ENCODE measurements at places on chromosomes 4 and X.

GRCh38 chrX:129653971-129654651 is 645 bp downstream of the APLN start:
- DNase-seq = no peak

DNA sequence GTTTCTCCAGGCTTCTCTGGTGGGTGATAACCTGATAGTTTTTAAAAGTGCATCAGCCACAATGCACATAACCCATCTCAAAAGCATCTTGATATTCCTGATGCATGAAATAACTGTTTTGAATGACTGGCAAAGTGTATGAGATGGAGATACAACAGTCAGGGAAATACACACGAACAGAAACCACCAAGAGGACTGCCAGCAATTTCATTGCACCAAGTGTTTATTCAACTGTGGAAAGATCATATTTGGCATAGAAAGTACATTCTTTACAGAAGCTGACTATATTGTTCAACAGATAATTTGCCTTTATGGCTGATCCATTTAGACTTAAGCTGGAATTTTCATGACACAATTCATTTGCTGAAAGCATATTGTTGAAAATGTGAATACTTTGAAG is 139.5 kb downstream of the SLIT2 start:
- no peak for DNase-seq

- DNase-seq = no peak
Measured at GRCh38 chr4:13865871-13866669, 238.5 kb upstream of the BOD1L1 start.

GRCh38 chr4:84914686-84915395 is 51.6 kb downstream of the WDFY3 start:
- DNase-seq = no peak

DNA sequence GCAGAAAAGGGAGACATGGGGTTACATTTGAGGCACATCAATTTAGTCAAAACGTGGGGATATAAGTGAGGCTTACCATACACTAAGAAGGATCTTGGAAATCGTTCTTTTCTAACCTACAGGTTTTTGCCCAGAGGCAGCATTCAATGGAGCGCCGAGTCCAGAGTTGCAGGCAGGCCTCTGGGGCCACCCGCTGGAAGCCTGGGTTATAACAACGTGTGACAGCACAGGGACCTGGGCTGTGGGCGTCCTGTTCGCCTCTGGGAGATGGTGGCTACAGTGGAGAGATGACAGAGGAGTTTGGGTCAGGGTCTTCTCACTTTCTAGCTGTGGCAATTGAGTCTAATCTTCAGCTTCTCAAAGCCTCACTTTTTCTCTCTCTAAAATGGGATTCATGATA is 53.9 kb downstream of the ENPP6 start:
- no peak for DNase-seq

DNA sequence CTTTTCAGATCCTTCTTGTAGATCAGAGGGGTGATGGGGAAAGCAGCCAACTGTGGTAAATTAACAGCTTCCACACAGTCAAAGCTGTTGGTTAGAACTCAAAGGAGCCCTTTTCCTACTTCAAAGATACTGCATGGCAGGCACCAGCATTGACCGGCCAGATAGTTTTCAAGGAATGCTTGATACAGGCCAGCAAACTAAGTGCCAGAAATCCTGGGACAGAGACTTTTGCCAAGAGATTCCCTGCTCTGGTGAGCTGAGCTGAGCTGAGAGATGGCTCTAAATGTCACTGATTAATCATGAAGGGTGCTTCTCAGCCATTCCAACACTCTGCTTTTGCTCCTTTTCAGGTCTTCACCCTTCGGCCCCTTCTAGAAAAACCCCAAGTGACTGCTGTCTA is 131.6 kb upstream of the MED14 start:
- DNase-seq = no peak

DNA sequence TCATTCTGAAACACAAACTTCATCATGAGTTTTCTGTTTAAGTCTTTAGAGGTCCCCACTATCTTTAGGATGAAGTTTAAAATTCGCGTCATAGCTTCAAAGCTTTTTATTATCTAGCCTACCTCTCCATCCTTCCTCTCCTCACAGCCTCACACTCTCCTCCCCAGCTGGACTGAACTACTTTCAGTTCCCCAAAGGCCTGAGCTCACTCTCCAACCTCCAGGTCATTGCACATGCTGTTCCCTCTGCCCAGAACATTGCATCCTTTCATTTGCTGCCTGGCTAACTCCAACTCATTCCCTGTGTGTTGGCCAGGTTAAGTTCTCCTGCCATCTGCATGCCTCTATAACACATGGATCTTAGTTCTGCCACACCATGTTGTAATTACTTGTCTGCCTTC is 2.9 kb upstream of the OTUD5 start:
- no peak for DNase-seq

DNA sequence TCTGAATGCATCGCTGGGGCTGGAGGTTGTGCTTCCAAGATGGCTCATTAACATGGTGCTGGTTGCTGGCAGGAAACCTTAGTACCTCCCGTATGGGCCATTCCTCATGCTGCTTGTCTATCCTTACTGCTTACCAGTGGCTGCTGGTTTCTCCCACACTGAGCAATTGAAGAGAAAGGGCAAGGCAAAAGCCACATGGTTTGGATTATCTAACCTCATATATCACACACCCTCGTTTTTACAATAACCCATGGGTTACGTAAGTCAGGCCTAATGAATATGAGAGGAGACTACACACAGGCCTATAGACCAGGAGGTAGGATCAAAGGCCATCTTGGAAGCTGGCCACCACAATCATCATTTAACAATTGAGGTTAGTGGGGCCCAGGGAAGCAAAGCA is 141.8 kb upstream of the EDNRA start:
- DNase-seq = no peak

DNA sequence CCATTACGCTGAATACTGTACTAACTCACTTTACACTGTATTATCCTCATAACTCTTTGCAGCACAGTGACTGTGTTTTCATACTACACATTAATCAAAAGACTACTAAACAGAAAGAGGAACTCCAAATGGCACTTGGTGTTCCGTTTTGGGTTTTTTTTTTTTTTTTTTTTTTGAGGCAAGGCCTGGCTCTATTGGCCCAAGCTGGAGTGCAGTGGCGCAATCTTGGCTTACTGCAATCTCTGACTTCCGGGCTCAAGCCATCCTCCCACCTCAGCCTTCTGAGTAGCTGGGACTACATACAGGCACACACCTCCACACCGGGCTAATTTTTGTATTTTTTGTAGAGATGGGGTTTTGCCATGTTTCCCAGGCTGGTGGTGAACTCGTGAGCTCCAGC is 10.7 kb downstream of the KLHL8 start:
- no peak for DNase-seq

- DNase-seq = no peak
Measured at GRCh38 chr4:113893546-113893945, 85.9 kb downstream of the ARSJ start.

DNA sequence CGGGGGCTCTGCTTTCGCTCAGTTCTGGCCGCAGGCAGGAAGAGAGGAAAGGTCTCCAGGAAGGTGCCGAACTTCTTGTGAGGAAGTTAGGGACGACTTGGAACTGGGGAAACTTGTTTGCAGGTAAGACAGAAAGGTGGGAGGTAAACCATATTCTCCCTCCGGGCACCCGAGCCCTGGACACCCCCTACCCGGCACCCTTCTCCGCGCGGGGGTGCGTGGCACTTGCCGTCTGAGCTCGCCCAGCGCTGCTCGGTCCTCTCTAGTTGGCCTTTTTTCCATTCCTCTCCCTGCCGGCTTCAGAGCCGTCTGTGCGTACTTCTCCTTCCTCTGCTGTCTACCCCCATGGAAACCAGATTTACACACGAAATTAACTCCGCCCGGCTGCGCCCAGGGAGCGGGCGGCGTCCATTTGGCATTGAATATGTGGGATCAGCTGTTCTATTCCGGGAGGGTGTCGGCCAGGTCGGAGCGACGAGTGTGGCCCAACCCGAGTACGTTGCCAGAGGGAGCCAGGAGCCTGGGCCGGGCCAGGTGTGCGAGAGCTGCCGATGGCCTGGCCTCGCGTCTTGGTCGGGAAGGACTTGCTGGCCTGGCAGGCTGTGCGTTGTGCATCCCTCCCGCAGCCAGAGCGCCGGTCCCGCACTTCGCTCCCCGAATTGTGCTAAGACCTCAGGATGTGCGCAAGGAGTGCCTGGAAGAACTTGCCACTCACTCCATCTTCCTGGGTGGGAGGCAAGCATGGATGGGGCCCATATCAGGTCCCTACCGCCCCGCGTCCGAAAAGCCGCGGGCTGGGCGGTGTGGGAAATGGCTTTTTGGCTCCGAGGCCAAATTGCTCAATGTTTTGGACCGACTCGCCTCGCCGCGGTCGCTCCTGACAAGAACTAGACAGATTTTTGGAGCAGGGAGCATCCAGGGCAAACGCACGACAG is 1.7 kb downstream of the PDGFRA start:
- DNase-seq = no peak

DNA sequence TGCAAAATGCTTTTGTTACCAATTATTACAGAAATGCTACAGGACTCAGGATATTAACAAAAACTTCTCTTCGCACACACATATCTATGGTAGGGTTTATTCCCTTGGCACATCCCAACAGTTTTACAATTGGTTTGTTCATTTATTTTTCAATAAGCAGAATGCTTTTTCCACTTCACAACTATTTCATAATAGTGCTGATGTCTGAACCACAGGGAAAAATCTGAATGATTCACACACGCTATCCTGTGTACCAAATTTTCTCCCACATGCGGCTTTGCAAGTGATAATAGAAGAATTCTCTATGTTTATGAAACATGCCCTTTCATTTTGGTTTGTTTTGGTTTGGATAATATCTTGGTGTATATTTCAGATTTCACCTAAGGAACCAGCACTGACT is 725.7 kb upstream of the TENM3 start:
- DNase-seq = no peak

DNA sequence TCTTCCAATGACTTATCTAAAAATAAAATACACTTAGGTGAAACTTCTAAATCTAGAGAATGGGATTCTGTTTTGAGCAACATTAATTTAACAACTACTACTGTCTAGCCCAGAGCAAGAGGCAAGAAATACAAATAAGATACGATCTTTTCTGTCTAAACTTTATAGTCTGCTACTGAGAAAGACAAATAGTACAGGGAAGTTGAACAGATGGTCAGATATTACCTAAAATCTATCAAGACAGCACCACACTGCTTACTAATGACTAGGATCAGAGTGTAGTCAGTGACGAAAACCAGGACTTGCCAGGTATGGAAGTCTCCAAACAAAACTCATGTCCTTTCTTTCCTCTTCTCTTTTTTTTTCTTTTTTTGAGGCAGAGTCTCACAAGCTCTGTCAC is 7.1 kb downstream of the FAM13A start:
- no peak for DNase-seq

- DNase-seq = no peak
Measured at GRCh38 chrX:87167841-87168240, 349.8 kb upstream of the KLHL4 start.

DNA sequence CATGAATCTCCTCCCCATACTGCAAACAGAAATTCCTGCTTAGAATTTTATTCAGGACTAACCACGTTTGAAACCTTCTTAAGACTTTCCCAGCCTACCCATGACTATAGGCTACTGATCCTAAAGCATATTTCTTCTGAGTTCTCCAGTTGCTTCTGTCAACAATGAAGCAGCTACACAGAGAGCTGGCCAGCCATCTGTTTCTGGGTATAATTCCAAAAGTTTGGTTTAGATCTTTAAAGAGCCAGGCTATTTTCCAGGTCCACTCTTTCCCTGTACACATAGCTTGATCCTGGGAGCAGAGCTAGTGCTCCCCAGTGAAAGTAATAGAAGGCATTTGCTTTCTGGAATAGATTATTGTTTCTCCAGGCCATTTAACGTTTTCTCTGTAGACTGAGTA is 4.0 kb upstream of the ITM2A start:
- DNase-seq = no peak

GRCh38 chr4:129371065-129371464 is 275.1 kb downstream of the C4orf33 start:
- no peak for DNase-seq

GRCh38 chrX:431056-431455 is 44.3 kb upstream of the PPP2R3B start:
- no peak for DNase-seq

GRCh38 chr4:126446917-126447316 is 1132.2 kb downstream of the FAT4 start:
- DNase-seq = no peak

GRCh38 chr4:1294891-1295290 is 5.2 kb downstream of the MAEA start:
- DNase-seq = no peak

DNA sequence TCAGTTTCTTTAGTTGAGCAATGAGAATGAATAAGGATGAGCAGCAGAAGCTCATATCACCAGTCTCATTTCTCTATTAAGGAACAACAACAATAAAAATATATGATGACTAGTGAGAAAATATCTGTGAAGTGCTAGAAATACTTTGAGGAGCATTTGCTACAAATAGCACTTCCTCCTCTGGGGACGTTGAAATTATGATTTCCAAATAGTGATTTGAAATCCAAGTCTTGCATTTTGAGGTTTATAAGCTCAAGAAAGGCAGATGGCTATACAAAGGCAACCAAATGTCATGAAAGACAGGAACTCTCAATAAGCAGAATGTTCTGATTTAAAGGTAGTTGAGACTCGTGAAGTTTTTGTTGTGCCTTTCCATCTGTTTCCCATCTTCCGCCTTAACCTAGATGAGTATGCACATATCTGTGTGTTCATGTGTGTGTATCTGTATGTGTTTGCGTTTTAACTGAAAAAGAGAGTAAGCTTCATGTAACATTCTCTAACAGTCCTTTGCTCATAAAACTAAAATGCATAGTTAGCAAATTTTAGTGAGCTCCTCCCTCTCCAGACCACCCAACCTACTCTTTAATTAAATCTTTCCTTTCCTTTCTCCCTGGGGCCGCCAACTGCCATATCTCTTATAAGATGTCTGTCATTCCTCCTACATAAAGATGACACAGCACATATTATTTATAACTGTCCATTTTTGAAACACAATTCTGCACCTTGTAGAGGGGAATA is 222.6 kb upstream of the RASGEF1B start:
- no peak for DNase-seq

DNA sequence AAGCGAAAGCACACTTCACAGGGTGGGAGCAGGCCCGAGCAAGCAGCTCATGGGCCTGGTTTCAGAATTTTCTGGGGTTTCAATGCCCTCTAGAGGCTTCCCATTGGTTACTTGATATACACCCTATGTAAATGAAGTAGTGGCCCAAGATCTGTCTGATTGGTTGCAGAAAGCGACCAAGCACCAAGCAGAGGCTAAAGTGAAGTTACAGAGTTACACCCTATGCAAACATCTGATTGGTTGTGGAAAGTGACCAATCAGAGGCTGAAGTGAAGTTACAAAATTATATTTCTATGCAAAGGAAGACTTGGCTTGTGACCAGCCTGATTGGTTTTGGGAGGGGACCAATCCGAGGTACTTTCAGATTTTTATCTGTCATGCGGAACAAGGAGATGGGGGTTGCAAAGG is 8.2 kb downstream of the FHIP1A start:
- no peak for DNase-seq

GRCh38 chr4:161540265-161540664 is 623.5 kb downstream of the FSTL5 start:
- no peak for DNase-seq

GRCh38 chrX:155893521-155893920 is 12.4 kb downstream of the VAMP7 start:
- DNase-seq = no peak

GRCh38 chr4:37324546-37324945 is 80.0 kb downstream of the NWD2 start:
- DNase-seq = no peak

- no peak for DNase-seq
Measured at GRCh38 chrX:153719238-153719637, 4.9 kb downstream of the BCAP31 start.

Measured in activated T-cell treated with anti-CD3 and anti-CD28 coated beads for 4 hours (primary cell).